Muscle of back (tissue), 13 donors: ENCODE measurements at places on chromosomes 5 and 9. TPM values are rescaled to one million over a fixed set of nuclear protein-coding genes. Genes with fewer than 3 reads are reported as not detected.

SMC2 gene
- polyA plus RNA-seq, result 23.4 TPM

DNA sequence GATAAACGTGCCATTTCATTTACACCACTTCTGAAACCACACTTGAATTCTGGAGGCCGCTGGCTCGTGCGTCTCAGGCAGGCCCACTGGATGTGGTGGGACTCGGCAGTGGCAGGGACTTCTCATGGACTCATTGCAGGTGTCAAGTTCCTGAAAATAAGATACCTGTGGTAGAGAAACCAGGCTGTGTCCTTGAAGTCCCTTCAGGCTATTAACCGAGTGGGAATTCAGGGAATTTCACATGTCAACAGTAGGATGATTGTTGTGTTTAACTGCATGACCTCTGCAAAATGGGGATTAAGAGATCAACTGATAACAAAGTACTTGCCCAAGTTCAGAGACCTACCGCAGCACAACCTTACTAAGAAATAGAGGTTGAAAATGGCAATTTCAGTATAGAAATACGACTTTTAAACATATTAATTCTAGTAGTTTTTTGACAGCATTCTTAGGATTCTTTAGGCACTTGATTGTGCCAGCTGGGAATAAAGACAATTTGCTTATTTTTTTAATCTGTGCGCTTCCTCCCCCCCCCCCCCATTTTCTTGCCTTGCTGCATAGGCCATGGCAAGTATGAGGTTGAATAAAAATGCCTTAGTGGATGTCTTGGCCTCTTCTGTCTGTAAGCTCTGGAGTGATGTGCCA lies 26.8 kb downstream of the TRIP13 start:
- no peak for DNase-seq

DNA sequence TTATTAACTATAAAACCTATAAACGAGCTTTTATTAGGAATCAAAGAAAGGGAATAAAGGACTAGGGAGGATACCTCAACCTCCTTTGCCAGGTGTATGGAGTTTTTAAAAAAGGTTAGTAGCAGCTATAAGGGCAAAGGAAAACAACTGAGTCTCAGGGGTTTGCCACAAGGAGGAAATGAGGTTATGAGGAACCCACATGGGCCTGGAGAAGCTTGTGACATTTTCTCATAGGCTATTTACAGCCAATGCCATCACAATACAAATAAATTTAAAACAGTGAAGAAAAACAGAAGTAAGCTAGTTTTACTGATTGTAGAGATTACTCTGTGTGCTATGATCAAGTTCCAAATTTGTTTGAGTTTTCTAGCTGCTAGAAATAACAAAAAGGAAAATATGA lies 92.6 kb downstream of the CDKN2A start:
- DNase-seq, result no peak

TPPP gene
- 5.0 TPM for polyA plus RNA-seq

GRCh38 chr9:124834591-124834990 lies 18.7 kb upstream of the WDR38 start:
- no peak for DNase-seq

GABRA1 gene
- not detected for polyA plus RNA-seq

SIGMAR1 gene
- polyA plus RNA-seq, result 42.1 TPM

- no peak for DNase-seq
Observed at GRCh38 chr9:81456431-81457006, 232.8 kb downstream of the TLE1 start.

GRCh38 chr9:100160021-100160420 lies 61.0 kb downstream of the INVS start:
- no peak for DNase-seq

MYOT gene
- polyA plus RNA-seq, result 241 TPM

DNA sequence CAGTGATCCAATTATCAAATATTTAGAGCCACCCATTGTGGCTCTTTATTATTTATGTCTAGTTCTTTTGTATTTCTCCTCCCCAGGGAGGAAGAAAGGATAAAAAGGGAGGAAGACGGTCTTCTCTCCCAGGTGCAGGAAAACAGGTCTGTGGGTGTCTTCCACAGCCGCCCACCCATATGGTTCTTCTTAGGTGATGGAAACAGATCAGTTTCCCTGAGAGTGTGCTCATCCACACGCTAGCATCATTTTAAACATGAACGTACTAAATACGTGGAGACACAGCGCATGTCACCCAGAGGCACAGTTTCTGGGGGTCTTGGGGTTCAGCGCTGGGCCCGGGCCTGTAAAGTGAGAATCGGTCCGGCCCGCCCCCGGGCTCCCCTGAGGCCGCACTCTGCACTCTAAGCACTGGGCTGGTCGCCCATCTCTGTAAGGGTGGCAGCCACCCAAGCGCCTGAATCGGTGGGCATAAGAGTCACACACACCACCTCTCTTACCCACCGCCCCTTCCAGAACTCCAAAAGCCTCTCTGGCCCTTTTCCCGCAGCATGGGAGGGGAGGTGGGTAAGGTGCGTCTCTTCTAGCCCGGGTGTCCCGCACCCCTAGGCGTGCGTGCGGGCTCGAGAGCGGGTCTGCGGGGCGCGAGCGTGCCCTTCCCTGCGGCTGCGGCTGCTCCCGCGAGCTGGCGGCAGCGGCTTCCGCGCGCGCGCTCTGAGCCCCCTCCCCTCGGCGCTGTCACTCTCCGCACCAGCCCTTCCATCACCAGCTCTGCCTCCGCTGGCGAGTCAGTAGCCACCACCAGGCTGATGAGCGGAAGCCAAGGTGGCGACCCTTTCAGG lies 1.3 kb downstream of the PTCH1 start:
- DNase-seq, result no peak

IL4 gene
- not detected for polyA plus RNA-seq

GRCh38 chr5:97142521-97143254 lies at the start of gene LIX1:
TSS of gene LIX1 (minus strand) at chr5:97142611. CDS start at chr5:97142576, 35 bp downstream.
- DNase-seq, result no peak

GRCh38 chr5:35160486-35161116 lies 69.7 kb downstream of the PRLR start:
- no peak for DNase-seq

DNA sequence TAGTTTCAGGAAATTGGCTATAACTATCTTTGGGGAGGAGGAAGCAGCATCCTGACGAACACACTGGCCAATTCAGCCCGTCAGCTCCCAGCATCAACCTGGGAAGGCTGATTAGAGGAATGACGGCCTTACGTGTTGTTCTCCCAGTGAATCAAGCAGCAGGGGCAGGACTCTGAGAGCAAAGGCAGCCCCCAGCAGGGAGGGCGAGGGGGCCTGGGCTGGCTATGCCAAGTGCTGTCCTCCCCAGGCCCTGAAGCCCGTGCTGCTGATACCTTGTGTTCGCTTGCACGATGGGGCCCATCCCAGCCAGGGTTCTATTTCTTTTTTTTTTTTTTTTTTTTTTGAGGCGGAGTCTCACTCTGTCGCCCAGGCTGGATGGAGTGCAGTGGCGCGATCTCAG lies 254.1 kb downstream of the FSTL4 start:
- no peak for DNase-seq

GRCh38 chr9:137789295-137789895 lies 88.2 kb upstream of the CACNA1B start:
- no peak for DNase-seq

DNA sequence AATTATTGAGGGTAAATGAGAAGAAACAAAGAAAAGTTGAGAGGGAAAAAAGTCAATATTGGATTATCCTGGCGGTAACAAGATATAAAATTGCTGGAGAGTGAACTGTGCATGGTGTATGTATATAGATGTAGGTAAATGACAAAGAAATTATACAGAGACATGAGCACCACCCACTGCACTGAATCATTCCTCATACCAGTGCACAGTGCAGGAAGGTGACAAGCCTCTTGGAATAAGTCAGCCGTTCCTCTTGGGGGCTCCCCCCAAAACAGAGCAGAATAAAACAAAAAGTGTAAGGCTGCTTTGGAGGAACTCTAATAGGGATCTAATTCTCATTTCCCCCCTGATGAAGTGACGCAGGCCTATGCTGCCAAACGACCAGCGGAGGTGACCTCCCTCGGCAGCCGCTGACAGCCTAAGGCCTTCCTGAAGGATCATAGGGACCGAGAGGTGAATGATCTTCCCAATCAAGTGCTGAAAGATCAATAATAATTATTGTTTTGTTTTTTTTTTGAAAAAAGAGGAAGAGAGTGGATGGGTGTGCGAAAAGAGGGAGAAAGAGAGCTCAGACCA lies 245.0 kb downstream of the PSAT1 start:
- DNase-seq, result no peak

MSMP gene
- not detected for polyA plus RNA-seq

- no peak for DNase-seq
Observed at GRCh38 chr5:45793638-45794532, 97.7 kb upstream of the HCN1 start.

- DNase-seq, result no peak
Observed at GRCh38 chr5:104845541-104845940, 1283.0 kb upstream of the NUDT12 start.

GRCh38 chr5:9490494-9491097 lies 55.3 kb downstream of the SEMA5A start:
- no peak for DNase-seq

DNA sequence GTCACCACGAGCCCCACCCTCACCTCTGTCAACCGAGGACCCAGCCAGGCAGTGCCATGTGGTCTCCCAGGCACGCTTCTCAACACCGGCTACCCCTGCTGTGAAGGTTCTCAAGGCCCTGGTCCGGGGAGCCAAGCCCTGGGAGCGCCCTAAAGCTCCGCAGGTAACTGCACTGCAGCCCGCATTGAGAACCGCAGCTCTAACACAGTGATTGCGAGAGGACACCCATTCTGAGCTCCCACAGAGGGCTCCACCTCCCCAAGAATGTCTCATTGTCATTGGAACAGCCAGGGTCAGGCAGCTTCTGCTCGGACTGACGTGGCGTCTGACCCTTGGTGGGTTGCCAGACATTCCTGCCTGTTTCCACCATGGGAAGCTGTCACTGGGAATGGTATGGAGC lies 88.3 kb downstream of the ANKRD33B start:
- no peak for DNase-seq

- peak; percentile 75 for DNase-seq
Observed at GRCh38 chr9:83538172-83538889, at the start of gene FRMD3. TSS of gene FRMD3 (minus strand) at chr9:83538401. CDS start at chr9:83538231, 170 bp downstream.

DNA sequence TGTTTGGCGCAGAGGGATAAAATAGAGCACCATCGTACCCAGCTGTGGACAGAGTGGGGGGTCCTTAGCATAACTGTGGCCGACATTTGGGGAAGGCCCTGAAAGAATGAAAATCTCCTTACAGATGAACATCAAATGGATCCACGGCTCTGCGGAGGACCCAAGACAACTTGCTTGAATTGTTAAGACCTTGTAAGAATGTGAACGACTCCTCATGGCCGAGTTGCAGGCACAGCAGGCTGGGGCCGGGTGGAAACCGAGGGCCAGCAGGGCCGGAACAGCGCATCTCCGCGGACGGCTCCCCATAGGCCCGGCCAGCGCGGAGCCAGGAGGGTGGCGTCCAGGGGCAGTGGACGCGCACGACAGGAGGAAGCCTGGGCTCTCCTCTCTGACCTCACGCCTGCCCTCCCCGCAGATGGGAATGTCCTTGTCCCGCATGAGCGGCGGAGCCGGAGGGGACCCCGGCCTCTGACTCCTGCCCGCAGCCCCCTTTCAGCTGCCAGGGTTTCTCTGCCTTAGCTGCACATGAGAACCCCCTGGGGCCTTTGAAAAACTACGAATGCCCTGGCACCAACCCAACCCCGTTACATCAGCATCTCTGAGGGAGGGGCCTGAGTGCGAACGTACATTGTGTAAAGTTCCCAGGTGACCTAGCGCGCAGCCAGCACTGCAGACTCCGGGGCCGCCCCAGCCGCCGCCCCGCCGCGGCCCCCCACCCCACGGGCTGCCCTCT lies 36.2 kb upstream of the PTCH1 start:
- DNase-seq, result peak; percentile 77

- no peak for DNase-seq
Observed at GRCh38 chr9:25602400-25603044, 75.7 kb downstream of the TUSC1 start.

- DNase-seq, result no peak
Observed at GRCh38 chr5:173882632-173883031, 5.5 kb upstream of the CPEB4 start.

CARD9 gene
- polyA plus RNA-seq, result 1.4 TPM

DNA sequence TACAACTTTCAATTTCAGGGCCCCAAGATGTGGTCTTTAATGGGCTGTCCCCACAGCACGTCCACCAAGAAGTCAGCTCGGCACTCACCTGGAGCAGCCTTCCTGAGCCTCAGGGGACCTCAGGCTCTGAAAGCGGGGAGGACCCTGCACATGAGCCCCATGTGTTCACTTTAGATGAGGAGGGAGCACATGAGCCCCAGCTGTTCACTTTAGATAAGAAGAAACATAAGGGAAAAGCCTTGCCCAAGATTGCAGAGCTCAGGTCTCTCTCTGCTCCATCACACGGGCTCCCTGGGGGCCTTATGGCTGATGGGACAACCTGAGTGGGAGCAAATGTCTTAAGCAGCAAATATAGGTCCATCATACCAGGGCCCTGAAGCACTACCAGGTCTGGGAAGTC lies 56.4 kb downstream of the NIPSNAP3B start:
- DNase-seq, result no peak

- DNase-seq, result no peak
Observed at GRCh38 chr5:179308563-179309382, 36.5 kb downstream of the ADAMTS2 start.

DNA sequence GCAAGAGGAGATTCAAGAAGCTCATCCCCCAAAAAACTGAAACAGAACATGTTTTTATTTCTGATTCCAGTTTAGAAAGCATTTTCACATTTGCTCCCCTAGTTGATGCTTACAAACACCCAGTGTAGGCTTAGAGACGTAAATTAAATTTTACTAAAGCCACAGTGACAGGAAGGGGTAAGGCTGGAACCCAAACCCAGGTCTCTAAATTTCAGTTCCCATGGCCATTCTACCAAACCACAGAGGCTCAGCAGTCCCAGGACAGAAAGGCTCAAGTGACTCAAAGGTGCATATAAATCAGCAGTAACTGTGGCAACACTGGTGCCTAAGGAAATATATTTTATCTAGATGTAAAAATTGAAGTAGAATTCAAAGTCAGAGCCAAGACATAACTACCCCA lies 128.7 kb downstream of the CEP120 start:
- DNase-seq, result no peak

- no peak for DNase-seq
Observed at GRCh38 chr9:127184641-127185040, 62.2 kb upstream of the ANGPTL2 start.

IL13 gene
- polyA plus RNA-seq, result not detected

DNA sequence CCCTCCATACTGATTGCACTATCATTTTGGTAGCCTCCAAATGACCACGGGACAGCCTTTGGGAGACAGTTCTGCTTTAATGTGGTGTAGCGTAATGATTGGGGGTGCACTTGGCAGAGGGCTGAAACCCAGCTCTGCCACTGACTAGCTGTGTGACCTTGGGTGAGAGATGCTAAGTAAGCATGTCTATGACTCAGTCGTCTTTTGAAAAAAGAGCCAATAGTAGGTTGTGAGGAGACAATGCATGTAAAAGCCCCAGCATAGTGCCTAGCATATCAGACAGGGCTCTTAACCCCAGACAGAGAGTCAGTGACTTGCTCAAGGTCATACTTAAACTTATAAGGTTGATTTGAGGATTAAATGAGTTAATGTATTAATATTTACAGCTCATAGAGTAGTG lies 18.0 kb upstream of the CXCL14 start:
- DNase-seq, result no peak

DOK3 gene
- polyA plus RNA-seq, result 9.4 TPM
